ENCODE measurements at places on chromosomes 11 and 22. TPM values are rescaled to one million over a fixed set of nuclear protein-coding genes. Genes with fewer than 3 reads are reported as not detected.

CASP1 gene
- not detected for total RNA-seq

GRCh38 chr11:122068837-122069236 lies 47.2 kb downstream of the BLID start:
- no peak for DNase-seq

GRCh38 chr11:41784513-41785335 lies 325.3 kb upstream of the LRRC4C start:
- no peak for DNase-seq

- no peak for DNase-seq
Observed at GRCh38 chr11:34343153-34343552, 14.7 kb downstream of the ABTB2 start.

CBLIF gene
- total RNA-seq, result not detected

GRCh38 chr22:31897842-31898805 lies 46.2 kb upstream of the YWHAH start:
- DNase-seq, result no peak

DNA sequence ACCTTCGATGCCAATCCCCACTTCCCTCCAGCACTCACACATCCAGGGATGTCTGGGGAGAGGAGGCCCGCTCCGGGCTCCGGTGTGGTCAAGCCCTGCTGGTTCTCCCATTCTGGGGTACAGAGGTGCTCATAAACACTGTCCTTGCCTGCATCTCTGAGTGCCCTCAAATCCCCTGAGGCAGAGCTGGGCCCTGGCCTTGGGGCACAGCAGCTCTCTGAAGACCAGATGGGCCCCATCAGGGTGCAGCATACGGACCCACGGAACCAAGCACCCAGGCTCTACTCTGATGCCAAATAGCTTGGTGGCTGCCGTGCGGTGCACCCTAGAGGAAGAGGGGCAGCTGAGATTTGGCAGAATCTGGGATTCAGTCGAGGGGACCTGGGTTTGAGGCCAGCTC lies 35.7 kb upstream of the NNMT start:
- no peak for DNase-seq

DNA sequence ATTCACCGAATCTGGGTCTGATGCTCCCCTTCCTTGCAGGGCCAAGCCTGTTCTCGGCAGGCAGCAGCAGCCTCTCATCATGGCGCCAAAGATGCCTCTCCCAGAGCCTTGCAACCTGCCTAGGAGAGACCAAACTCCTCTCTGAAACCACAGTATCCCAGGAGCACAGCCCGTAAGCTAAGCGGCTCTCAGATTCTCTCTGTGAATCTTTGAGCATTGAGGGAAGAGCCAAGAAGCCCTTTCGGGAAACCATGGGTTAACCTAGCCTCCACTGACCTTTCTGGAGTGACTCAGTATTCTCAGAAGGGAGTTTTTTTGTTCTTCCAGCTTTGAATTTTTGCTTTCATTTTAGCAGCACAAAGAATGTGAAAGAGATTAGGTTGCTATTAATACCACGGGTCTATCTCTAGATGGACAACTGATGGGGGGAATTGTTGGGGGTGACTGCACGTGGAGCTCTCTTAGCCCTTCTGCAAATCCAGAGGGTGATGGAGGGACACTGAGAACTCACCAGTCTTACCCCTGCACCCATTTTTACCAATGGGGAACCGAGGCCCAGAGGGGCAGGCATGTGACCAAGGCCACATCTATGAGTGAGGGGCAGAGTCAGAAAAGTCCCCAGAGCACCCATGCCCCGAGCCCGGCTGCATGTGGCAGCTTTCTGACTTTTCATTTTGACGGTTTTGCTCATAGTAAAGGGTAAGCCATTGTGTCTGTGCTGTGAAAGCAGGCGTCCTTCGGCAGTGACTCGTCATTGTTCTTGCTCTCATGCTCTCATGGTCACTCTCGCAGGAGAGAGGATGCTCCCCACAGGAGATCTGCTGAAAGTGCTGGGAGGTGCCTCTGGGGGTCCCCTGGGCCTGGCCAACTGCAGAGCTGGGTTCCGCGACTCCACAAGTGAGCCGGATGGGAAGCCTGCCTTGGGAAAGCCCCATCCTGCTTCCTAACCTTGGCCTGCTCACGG lies 36.0 kb downstream of the IRAG1 start:
- no peak for DNase-seq

DNA sequence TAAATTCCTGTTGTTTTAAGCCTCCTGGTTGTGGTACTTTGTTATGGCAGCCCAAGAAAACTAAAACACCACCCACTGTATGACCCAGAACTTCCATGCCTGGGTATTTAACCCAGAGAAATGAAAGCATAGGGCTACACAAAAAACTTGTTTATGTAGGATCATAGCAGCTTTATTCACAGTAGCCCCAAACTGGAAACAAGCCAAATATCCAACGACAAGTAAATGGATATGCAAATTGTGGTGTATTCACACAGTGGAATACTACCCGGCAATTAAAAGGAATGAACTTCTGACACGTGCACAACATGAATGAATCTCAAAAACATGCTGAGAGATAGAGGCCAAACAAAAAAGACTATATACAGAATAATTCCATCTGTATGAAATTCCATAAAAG lies 62.2 kb upstream of the NAV2 start:
- no peak for DNase-seq

DNA sequence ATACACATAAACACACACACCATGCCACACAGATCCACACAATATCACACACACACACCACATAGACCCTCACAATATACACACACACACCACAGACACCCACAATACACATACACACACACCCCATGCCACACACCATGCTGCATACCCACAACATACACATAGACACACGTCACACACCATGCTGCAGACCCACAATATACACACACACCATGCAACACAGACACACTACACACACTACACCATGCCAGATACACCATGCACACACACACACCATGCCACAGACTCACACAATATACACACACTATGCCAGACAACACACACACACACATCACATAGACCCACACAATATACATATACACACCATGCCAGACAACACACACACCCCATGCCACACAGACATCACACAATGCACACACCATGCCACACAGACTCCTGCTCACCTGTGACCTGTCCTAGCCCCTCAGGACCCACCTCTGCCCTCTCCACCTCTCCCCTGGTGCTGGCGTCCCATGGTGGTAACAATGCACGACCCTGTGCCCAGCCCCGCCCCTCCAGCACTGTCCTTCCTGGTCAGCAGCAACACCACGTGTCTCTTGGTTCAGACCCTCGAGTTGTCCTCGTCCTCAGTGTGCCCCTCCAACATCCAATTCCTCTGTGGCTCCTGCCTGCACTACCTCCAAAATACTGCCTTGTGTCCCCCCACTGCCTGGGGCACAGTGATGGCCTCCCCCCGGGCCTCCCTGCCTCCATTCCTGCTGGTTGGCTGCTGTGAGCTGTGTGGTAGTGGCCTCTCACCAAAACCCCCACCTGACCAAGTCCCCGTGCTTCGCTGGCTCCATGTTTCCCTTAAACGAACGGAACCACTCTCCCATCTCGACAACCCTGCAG lies 23.7 kb upstream of the RFPL3 start:
- no peak for DNase-seq

SAA4 gene
- not detected for total RNA-seq

DNA sequence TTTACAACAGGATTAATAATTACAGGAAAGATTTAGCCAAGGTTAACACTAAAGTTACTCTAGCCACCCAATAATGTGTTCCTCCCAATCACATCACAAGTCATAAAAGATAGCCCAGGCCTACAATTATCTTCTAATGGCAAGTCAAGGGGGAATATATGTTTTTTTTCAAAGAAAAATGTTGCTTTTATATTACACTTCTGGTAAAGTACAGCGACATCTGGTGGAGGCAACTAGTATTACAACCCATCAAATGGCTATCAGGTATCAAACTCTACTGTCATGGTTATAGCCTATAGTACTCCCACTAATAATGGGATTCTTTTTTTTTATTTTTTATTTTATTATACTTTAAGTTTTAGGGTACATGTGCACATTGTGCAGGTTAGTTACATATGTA lies 71.8 kb downstream of the XRRA1 start:
- DNase-seq, result peak; percentile 33

ART1 gene
- total RNA-seq, result not detected

ENTHD1 gene
- total RNA-seq, result not detected

OR4A16 gene
- not detected for total RNA-seq

INS gene
- not detected for total RNA-seq

CALCA gene
- total RNA-seq, result not detected

BEST1 gene
- total RNA-seq, result 1.9 TPM

Measured in OCI-LY7 (cell line).